ENCODE measurements at places on chromosomes 16 and 17. TPM values are rescaled to one million over a fixed set of nuclear protein-coding genes. Genes with fewer than 3 reads are reported as not detected.

DNA sequence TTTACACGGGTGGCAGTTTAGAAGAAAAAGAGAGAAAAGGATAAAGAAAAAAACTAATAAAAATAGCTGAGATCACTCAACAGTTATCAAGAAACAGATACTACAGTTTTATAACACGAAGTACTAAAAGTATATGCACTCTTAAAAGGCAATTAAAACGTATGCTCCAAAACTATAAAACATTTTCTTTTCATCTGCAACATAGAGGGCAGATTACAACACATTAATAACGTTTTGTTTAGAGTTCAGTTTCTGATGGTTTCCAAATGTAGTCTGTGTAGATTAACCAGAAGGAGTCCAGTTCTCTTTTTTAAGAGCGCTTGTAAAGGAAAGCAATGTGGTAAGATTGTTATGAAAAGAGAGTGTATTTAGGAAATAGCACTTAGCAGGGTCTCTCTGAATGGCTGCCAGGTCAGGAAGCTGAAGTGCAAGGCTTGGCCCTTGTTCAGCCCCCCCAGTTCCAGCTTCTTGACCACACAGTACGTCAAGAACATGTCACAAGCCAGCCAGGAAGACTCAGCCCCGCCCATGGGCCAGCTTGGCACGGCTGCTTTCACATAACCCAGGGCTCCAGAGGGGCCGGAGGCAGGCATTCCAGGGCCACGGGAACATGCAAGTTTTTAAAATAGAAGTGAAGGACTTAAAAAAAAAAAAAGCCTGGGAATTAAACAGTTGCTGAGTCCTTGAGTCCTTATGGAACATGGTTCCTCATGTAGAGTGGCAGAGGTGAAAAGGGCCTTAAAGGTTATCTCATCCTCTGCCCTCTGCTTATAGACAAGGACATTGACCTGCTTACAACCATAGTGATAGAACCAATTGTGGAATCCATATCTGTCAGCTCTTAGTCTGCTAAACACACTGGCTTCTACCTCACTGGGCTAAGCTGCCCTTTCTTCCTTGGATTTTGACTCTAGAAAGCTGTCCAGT lies 147.4 kb upstream of the TBX2 start:
- peaks cover 24% of the 10 kb centered on the region for H3K4me1 ChIP-seq
- no peak overlapping the region for H3K27ac ChIP-seq

DNA sequence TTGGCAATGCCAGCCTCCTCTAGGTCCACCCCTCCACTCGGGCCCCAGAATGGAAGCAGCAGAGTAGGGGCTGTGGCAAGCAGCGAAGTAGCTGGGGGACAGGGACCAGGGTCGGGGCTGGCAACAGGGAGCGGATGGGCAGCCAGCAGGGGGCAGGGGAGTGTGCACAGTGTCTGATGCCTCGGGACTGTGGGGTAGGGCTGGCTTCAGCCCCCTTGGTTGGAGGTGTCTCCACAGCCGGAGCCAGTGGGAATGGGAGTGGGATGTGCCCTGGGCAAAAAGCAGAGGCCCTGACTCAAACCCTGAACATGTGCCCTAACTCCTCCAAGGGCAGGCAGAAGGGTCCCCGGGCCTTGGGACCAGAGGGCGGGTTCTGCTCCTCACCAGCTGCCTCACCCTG lies 18.5 kb upstream of the ARHGAP27 start:
- H3K4me1 ChIP-seq = peaks cover 24% of the 10 kb centered on the region
- peaks cover 22% of the 10 kb centered on the region for H3K36me3 ChIP-seq
- no peaks in the 10 kb centered on the region for H3K27me3 ChIP-seq
- H3K27ac ChIP-seq = no peak overlapping the region
- DNase-seq = no peak
- no peak overlapping the region for H3K4me3 ChIP-seq

DNA sequence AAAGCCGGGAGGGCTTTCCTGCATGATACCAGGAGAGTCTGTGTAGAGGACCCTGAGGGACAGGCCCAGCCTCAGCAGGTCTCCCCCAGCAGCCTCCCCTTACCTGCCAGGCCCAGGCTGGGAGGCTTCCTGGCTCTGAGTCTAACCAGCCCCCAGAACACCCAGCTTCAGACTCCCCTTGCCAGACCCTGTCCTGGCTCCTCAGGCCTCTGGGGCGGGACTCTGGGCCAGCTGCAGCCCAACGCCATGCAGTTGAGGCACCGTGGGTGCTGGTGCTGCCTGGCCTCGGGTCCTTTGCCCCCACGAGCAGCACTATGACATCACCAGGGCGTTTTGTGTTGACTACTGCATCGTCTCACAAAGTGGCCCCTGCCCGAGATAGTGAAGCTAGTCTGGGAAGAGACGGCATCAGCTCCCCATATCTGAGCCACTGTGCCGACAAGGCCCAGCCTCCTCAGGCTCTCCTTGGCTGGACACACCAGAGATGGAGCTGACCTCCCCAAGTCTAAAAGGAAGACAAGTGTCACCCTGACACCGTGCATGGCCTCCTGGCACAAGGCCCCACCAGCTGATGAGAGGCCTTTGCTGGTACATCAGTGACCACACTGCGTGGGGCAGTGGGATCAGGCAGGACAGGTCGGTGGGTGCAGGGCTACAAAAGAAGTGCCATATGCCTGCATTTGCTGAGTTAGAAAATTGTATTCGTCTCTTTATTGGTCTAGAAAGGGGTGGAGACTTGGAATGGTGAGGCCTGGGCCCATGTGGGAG lies 10.6 kb downstream of the ALDH3A1 start:
- H3K4me3 ChIP-seq = no peak overlapping the region
- DNase-seq = no peak
- no peaks in the 10 kb centered on the region for H3K36me3 ChIP-seq
- no peaks in the 10 kb centered on the region for H3K27me3 ChIP-seq
- no peak overlapping the region for H3K27ac ChIP-seq

- DNase-seq = no peak
- H3K4me1 ChIP-seq = peaks cover 18% of the 10 kb centered on the region
- H3K4me3 ChIP-seq = no peak overlapping the region
- H3K36me3 ChIP-seq = no peaks in the 10 kb centered on the region
- peaks cover 18% of the 10 kb centered on the region for H3K27me3 ChIP-seq
- H3K27ac ChIP-seq = no peak overlapping the region
These were observed 11.9 kb upstream of the SP6 start for GRCh38 chr17:47862621-47863440.

DNA sequence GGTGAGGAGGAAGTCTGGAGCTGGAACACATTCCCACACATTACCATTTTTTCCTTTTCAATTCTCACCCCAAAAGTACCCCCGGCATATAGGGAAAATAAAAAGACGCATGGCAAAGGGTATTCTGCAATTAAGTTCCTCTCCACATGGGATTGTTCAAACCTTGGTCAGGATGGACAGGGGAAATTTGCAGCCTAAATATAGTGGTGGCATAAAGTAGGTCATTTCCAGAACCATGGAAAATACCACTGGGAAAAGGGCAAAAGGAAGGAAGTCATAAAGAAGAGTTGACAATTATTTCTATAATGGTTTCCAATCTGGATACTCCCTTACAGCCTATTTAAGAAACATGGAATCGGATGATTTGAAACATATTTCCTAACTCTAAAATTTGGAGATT lies 135.8 kb downstream of the STX8 start:
- H3K4me3 ChIP-seq = no peak overlapping the region
- H3K27me3 ChIP-seq = no peaks in the 10 kb centered on the region
- no peaks in the 10 kb centered on the region for H3K4me1 ChIP-seq
- peaks cover 1% of the 10 kb centered on the region for H3K36me3 ChIP-seq
- no peak for DNase-seq

- no peak for DNase-seq
- H3K4me3 ChIP-seq = no peak overlapping the region
- H3K27ac ChIP-seq = no peak overlapping the region
- H3K4me1 ChIP-seq = peaks cover 7% of the 10 kb centered on the region
These were observed 25.3 kb upstream of the RBBP6 start for GRCh38 chr16:24514096-24514495.

DNA sequence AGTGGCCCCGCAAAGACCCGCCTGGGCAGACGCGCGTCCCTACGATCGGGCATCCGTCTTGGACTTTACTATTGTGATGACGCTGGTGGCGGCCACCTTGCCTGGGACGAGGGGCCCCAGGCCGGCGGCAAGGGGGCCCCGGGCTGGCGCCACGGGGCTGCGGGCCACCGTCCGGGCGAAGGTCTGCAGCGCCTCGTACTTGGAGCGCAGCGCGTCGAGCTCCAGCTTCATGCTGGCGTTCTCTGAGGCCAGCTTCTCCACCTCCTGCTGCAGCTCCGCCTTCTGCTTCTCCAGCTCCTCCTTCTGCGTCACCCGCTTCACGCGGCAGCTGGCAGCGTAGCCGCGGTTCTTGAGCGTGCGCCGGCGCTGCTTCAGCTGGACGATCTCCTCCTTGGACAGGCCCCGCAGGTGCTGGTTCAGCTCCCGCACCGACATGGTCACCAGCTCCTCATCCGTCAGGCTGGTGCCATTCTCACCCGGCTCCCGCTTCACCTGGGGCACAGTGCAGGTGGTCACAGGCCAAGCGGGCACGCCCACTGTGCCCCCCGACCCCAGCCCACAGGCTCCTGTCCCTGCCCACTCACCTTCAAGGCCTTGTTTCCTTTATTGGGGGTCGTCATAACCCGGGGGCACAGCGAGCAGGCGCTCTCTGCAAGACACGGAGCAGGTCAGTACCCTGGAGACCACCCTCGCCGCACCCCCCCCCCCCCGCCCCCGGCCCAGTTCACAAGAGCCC lies 4.8 kb upstream of the SIRT7 start:
- H3K27ac ChIP-seq = no peak overlapping the region
- H3K27me3 ChIP-seq = no peaks in the 10 kb centered on the region
- DNase-seq = no peak
- H3K4me3 ChIP-seq = no peak overlapping the region

Gene CDH15
- total RNA-seq = not detected

Gene PDIA2
- not detected for total RNA-seq

DNA sequence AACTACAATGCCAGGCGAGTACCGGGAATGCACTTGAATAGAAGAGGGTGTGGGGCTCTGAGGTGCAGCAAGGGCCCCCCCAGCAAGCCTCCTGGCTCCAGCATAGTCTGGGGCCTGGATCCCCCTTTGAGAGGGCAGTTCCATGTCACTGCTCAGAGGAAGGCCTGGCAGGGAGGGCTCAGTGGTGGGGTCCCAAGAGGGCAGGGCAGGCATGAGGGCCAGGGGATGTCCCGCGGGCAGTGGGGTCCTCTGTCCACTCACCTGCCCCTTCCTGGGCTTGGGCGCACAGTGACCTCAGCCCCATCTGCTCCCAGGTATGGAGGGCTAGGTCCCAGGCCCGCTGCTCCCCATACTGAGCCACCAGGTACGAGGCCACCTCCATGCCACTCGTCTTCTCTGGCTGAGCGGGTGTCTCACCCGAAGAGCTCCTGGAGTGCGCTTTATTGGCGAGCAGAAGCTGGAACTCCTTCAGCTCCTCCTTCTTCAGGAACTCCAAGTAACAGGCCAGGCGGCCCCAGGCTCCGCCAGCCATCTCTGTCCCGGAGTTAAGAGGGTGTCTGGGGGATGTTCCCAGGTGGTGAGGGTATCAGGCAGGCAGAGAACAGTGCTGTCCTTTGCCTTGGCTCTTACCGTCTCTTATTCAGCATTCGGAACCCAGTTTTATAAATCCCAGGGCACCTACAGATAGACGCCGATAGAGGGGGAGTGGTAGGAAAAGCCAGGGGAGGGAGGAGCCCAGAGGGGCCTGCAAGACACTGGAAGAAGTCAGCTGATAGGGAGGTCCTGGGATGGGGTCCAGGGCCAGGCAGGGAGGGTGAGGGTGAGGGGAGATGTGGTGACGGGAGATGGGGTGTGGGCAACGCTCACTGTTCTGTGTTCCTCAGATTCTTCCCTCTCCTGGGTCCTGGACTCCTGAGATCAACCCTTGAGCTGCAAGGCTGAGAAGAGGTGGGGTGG lies 605 bp downstream of the NLRP1 start:
- H3K36me3 ChIP-seq = peaks cover 37% of the 10 kb centered on the region
- peak overlapping the region; percentile 93 for H3K27ac ChIP-seq

Gene MRPS34
- total RNA-seq = 209 TPM

Gene ALOX15
- not detected for total RNA-seq

- no peaks in the 10 kb centered on the region for H3K27me3 ChIP-seq
- DNase-seq = no peak
- H3K27ac ChIP-seq = no peak overlapping the region
These were observed 29.2 kb downstream of the DDX19A start for GRCh38 chr16:70375636-70376611.
